HCT116 (cell line): ENCODE measurements at places on chromosomes 2 and 18.

DNA sequence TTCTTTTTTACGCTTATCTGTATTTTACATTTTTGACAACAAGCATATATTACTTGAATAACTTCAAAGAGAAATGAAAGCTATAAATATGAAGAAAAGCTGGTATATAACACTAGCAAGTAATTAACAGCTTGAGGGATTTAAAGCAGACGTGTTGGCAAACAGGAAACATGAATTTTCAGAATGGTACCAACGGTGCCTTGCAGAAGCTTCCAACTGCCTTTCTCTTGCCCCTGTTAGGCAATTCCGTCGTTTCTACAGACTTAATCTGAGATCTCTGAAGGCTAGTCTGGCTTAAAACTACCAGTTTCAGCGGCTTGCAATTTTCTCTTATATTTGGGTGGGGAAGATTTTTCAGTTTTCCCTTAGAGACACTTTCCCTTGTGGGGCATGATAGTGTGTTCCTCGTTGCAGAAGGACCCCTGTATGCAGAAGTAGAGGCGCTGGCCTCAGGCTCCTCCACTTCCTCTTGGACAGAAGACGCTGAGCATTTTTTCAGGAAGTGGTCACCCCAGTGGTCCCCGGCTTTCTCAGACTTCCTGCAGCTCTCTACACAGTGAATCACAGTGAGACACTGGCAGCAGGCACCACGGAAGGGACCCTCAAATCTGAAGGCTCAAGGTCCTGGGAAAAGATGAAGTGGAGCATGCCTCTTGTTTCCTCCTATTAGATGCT, 56.2 kb upstream of the SLC16A14 start:
- no peak for DNase-seq

- DNase-seq: no peak
These were observed 183.9 kb upstream of the KLHL14 start for GRCh38 chr18:32956591-32957315.

DNA sequence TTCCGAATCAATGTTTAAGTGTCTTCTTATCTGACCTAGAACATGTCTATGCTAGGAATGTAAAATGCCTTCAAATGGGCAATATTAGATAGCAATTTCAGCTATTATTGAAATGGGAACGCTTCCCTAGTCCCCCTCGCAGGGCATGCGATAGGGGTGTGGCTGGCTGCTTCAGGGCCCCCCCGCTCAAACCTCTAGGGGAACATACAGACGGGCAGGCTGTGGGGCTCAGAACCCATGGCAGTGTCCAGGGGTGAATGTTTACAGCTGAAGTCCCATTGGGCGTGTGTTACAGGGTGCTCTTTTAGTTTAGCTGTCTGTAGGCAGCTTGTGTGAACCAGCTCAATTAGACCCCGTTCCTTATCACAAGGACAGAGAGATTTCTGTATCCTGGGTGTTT, 315.9 kb downstream of the DSEL start:
- no peak for DNase-seq

DNA sequence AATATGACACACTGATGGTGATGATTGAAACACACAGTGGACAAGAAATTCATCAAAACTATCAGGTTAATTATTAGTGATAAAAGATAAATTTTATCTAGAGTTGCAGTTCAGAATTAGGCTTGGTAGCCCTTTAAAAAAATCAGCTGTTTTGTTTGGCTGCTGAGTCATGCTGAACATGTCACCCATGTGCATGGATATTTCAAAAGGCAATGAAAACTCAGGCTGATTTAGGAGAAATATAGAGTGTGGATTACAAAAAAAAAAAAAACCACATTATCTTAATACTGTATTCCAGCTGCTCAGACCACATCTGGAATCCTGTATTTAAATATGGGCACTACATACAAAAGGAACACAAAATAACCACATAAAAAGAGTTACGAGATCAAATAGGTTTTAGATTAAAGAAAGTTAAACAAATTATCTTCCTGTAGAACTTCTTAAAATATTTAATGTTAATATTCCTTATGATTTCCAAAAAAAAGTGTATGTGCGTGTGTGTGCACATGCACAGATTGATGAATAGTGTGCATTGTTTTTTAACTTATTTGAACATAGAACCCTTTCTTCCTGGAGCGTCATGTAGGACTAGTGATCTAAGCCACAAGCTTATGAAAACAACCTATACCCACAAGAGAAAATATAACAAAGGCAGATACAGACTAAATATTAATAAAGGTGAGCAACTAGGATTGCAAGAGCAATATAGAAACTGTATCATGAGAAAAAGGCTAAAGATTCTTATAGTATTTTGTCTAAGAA, 186.2 kb downstream of the STK39 start:
- DNase-seq: no peak

- no peak for DNase-seq
These were observed 3.6 kb upstream of the KIAA2012 start for GRCh38 chr2:202069170-202070067.
